ENCODE measurements at places on chromosomes 6 and 20.

- DNase-seq: no peak
Observed at GRCh38 chr6:118525913-118526780, 21.9 kb upstream of the PLN start.

DNA sequence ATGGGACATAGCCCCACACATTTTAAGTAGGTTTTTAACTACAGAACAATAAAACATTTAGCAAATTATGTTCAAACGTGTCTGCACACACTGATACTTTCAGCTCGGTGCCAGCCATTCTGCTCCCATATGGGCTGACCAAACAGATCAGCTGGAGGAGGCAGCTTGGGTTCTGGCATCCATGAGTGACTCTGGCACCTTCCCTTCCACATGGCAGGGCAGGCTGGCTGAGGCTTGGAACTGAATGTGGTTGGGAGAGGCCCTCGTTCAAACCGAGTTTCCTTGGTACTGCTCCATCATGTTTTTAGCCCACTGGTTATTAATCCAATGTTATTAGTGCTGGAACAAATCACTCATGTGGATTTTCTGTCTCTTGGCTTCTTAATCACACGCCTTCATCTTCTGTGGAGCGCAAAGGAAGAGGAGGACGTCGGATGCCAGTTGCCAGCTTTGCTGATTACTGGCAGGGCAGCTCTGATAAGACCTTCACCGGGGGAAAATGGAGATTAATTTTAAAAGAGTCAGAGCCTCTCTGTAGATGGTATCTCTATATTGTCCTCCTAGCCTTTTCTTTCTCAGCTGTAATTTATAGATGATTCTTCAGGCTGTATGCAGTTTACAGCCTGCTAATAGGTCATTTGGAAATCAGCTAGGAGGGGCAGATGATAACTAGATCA is 93.1 kb upstream of the TIAM2 start:
- no peak for DNase-seq

DNA sequence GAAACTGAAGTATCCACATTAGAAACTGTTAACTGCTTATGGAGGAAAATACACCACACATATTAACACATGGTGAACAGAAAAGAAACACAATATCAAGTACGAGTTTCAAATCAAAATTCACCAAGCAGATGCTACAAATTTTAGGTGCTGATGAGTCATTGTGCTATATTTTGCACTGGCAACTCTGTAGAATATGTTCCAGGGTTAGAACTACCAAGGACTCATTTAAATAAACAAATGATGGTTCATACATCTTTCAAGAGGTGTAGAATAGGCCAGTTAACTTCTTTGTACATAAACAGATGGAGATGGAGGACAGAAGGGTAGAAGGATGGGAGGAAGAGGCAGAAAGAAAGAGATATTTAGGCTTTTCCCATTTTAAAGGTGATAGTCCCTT is 184.9 kb downstream of the ARHGAP18 start:
- no peak for DNase-seq

- DNase-seq: peak; percentile 72
Observed at GRCh38 chr6:158559895-158560835, at the start of gene TMEM181. Gene TMEM181, plus strand, starts transcription at chr6:158560091. Its CDS starts 134 bp downstream, at chr6:158560225.

DNA sequence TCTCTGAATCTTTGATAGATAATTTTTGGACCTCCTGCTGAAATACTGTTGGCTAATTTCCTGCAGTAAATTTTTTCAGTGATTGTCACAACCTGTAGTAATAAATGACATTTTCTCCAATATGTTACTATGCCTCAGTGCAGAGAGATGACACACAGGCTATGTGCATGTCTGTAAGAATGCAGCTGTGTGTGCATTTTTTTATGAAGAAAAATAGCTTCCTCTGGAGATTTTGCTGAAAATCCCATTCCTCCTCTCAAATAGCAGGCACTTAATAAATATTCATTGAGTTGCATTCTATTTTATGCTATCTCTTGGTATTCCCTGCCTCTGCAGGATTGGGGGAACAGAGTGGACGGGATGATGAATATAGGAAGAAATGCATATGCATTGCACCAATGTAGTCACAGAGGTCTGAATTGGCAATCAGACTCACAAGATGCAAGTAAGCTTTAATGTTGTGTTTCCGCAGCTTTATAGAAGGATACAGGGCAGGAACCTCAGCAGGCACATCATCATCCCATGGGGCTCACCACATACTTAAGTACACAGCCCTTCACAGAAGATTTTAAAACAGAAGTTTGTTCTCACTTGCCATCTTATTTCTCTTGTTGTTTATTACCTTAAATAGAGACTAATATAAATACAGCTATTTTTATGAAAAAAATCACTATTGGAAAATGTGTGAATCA is 474.7 kb downstream of the EPM2A start:
- no peak for DNase-seq

- DNase-seq: no peak
Observed at GRCh38 chr6:162560891-162561290, 166.7 kb downstream of the PRKN start.

GRCh38 chr6:92748131-92748530 is 671.2 kb downstream of the EPHA7 start:
- DNase-seq: no peak

GRCh38 chr6:112010328-112010727 is 43.6 kb upstream of the CCN6 start:
- no peak for DNase-seq

DNA sequence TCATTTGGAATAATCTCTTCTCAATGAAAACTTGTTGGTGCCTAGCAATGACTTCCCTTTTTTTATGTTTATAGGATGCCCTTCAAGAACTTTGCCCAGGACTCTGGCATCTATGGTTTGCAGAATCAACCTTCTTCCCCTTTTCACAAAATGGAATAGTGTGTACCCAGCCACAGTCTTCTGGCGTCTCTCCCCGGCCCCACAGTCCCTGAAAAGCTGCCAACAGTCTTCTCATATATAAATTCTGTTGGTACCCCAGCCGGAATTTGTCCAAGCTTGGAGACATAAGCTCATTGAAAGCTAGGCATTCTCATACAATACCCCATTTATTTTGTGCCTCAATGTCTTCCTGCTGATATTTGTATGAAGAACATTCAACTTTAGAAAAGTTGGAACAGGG is 26.4 kb upstream of the MCM3 start:
- DNase-seq: no peak

- no peak for DNase-seq
Observed at GRCh38 chr6:167285077-167285770, 5.9 kb upstream of the UNC93A start.

DNA sequence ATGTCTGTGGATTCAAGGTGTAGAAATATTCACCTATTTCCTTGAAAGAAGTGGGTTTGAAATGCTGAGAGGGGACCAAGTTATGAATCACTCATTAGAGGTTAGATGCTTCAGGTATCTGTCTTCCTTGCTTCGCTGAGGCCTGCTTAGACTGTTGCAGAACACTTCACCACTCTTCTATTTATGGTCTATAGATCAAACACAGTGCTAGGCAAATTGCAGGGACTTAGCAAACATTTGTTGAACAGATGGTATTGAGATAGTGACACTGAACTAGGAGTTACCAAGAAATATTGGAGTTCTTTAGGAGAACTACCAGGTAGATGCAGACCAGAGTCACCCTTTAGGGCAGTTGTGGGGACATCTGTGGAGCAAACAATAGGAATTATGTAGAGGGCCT is 123.8 kb downstream of the RFPL4B start:
- no peak for DNase-seq

DNA sequence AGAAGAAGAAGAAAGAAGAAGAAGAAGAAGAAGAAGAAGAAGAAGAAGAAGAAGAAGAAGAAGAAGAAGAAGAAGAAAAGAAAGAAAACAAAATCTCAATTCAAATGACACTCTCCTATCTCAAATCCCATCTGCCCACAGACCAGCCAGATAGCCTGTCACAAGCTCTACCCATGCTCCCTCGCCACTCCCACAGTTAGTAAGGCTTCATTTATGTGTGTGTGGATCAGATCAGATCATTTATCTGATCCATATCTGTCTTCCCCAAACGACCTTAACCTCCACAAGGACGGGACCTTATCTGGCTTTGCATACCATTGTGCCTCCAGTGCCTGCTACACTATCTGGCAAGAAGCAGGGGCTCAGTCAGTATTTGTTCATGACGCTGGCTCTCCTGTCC is 81.9 kb upstream of the RREB1 start:
- no peak for DNase-seq

DNA sequence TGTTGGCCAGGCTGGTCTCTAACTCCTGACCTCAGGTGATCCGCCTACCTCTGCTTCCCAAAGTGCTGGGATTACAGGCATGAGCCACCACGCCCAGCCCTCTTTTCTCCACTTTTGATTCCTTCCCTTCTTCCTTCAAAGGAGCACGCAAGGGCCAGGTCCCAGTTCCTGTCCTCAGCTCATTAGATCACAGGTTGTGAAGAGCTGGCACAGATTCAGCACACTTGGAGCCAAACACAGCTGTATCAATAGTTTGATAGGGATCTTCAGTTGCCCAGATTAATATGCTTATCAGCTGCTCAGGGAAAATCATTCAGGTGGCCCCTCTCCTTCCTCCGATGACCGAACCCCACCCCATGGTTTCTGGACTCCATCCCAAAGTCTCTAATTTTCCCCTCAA is 14.4 kb upstream of the SLC22A23 start:
- DNase-seq: no peak

DNA sequence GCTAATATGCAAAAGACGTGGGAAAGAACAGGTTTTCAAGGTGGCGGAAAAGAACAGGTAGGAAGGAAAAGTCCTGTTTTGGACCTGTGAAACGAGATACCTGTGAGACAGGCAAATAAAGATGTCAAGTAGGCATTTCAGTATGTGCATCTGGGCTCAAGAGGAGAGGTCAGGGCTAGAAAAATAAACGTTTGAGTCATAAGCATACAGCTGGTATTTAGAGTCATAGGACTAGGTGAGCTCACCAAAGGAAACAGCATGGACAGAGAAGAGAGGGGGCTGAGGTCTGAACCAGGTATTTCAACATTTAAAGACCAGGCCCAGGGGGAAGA is 14.9 kb downstream of the MTFR2 start:
- DNase-seq: no peak

- DNase-seq: no peak
Observed at GRCh38 chr20:35339007-35339406, 46.8 kb upstream of the FAM83C start.

- DNase-seq: no peak
Observed at GRCh38 chr6:443621-444159, 52.1 kb downstream of the IRF4 start.

DNA sequence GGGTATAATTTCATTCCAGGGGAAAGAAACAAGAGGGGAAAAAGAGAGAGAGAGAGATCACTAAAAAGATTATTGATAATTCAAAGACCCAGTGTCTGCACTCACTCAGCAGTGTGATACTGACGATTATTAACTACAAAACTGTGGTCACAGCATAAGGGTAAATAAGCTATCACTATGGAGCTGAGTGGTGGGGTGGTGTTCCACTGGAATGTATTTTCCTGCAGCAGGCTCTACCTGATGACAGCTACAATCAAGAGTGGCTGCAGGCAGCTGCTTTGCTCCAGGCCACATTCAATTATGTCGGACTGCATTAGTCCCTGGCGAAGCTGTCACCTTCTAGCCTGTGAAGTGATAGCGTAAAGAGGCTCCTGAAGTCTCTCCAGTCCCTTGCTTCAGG is 122.2 kb upstream of the TFAP2D start:
- DNase-seq: no peak

GRCh38 chr20:33526769-33527168 is 36.9 kb downstream of the CBFA2T2 start:
- DNase-seq: no peak

All from MM.1S (cell line).